ENCODE measurements at places on chromosomes 1 and 21.
A peak's percentile ranks its signal among the peaks of the same experiment; 100 is the strongest.

DNA sequence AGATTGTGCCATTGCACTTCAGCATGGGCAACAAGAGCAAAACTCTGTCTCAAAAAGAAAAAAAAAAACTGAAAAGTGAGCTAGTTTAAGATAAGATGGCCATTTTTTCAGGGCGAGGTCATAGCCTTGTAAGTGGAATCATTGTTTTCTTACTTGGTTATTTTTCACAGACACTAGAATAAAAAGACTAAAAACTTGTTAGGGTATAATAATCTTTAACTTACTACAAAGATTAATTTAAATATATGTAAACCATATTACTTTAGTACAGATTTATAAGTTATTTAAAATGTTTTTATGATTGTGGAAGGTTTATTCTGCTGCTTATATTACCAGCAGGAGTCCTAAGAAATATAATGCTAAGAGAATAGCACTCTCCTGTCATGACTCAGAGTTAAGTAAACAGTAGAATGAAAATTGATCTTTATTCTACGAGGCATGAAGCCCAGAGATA, 23.5 kb downstream of the ANGPTL1 start:
- DNase-seq, result no peak

GRCh38 chr1:153488731-153489130, 28.3 kb upstream of the S100A7 start:
- DNase-seq, result no peak

DNA sequence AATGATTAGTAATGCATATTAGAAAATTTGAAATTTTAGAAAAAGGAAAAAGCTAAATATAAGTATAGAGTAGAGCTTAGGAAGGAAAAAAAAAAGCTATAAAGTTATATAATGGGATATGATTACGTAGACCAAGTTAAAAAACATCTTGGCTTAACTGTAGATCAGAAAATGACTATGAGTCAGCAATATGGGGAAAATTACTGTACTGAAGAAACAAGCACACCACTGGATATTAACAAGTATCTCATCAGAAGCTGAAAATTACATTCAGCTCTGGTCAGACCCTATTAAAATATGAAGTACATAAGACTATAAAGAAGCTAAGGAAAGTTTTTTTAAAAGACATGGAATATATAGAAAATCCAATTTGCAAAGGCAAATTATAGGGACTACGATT, 19.5 kb downstream of the DNAJC8 start:
- DNase-seq, result no peak

DNA sequence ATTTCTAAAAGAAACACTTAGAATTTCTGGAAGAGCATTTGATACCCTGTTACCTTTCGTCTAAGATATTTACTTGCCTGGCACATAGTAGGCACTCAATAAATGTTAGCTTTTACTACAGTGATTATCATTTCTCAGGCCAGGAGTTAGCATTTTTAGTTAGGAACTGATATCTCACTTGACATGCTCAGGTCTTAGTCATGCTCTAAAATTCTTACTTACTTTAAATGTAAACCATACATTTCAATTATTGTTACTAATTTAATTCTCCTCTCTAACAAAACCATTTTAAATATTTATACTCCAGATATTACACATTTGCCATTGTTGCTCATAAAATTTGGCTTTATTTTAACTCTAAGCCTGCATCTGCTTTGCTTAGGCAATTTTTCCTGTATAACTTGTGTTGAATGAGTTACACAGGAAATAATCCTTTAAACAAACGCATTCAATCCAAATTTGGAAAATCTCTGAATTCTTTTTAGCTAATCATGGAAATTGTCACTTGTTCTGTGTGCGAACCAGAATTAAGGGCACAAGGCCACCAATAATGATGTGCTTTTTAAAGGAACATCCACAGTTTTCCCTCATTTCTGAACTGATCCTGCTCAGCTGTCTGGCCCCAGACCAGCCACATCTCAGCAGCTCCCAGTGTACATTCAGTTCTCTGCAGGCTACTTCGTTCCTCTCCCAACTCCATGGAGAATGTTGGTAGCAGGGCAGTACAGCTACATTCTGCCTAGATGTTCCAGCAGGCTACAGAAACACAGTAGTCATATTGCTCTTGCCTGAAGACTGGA, 15.6 kb downstream of the NIBAN1 start:
- no peak for DNase-seq

DNA sequence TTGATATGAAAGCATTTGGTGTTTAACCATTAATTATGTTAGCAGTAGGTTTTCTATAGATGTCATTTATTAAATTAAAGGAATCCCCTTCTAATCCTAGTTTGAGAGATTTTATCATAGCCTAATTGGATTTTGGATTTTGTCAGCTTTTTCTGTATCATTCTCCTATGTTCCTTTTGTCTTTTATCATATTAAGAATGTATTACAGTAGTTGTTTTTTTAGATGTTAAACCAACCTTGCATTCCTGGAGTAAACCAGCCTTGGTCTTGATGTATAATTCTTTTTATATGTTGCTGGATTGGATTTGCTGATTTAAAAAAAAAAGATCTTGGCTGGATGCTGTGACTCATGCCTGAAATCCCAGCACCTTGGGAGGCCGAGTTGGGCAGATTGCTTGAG, 5.6 kb downstream of the SETDB1 start:
- DNase-seq, result no peak

GRCh38 chr1:187038784-187039183, 210.0 kb downstream of the PLA2G4A start:
- no peak for DNase-seq

DNA sequence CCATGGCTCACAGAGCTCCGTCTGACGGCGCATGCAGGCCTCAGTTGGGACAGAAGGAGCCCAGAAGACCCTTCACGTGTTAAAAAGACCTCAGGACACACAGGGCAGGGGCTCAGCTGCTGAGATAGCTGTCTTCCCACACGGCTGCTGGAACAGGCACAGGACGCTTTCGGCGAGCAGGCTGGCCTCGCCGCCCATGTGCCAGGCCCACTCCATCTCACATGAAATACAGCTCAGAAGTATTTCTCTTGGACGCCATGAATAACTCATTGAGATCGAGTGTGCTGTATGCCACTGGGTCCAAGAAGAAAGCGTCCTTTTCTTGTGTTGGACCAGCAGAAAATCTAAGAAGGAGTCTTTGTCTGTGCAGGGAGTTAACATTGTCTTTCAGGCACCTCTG, 69.6 kb downstream of the SIM2 start:
- no peak for DNase-seq

DNA sequence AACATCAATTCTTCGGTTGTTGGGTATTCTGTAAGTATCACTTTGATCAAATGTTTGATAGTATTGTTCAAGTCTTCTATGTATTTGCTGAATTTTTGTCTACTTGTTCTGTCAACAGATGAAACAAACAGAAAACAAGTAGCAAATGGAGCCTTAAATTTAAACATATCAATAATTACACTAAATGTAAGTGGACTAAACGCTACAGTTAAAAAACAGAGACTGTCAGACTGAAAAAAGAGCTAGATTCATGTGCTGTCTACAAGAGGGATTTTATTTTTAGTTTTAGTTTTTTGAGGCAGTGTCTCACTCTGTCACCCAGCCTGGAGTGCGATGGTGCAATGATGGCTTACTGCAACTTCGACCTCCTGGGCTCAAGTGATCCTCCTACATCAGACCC, 10.7 kb upstream of the RAD54L start:
- no peak for DNase-seq

DNA sequence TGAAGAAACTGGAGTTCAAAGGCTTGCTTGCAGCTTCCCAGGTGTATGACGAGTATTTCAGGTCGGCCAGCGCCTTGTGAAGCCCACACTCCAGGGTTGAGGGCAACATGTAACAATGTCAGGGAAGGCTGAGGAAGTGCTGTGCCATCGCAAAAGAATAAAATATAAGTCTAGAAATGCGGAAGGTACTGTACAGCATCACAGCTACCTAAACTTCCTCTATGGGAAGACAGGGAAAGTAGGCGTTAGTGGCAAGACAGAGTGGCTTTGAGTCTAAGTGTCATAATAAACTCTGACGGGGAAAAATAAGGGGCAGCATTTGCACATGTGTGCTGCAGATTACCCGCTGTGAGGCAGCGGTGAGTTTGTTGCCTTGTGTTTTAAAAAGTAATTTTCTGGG, 28.9 kb downstream of the DOP1B start:
- no peak for DNase-seq

GRCh38 chr1:1629430-1630190, 2.4 kb upstream of the MMP23B start:
- peak; percentile 61 for DNase-seq

DNA sequence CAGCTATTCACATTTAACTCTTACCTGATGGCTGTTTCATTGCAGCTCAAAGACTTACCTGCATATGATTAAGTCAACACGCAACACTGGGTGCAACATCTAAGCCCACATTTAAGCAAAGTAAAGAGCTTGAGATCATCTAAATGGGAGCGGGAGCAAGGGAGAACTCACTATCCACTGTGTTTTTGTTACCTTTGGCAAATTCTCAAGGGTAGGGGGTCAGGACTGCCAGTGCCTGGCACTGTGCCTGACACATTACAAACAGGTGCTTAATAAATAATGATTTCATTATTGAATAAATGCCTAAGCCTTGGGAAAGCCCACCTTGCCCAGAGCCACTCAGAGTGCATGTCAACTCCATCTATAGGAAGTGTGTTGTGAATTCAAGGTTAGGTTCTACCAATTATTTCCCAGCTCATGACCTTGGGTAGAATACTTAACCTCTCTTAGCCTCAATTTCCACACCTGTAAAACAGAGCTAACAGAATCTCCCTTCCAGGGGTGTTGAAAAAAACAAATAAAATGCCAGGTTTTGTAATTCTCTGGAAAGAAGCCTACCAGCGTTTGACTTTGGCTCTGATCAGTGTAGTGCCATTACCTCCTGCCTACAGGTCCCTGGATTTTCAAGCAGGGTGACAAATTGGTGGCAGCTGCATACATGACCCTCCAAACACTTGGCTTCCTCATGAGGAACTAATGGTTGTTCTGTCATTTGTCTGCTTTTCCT, 109.7 kb downstream of the TGFBR3 start:
- no peak for DNase-seq

DNA sequence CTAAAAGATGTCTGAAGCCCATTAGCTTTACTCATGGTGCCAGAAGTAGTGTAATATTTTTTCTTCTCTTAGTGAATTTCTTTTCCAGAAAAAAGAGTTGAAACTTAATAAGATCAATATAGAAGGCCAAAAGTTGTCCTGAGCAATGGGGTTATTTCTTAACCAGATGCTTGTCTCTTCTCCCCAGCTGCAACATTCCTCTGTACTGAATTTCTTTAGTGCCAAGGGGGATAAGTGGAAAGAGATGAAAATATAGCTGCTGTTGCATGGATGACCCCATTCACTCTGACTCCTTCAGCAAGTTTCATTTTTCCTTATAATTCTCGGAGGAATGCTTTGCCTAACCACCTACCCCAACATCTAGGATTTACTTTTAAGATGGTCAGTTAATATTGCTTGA, 675.0 kb downstream of the USP25 start:
- DNase-seq, result no peak

- DNase-seq, result no peak
Measured at GRCh38 chr1:66725885-66726665, 26.2 kb upstream of the DYNLT5 start.

GRCh38 chr1:60895701-60896100, 186.7 kb upstream of the NFIA start:
- DNase-seq, result no peak

DNA sequence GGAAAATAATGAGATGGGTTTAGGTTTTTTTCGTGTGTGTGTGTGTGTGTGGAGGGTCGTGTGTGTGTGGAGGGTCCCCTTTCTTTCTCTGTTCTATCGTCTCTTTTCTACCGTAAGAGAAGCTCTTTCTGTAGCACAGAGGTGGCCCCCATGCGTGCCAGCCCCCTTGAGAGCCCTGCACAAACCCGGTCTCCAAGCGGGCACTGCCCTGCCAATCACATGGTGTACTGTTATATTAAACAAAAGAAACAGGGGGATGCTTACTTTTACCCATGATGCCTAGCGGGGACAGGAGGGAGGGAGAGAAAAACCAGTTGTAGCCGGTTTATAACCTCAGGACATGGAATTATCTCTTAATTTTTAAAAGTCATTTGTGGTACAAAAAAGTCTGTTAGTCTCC, 41.0 kb downstream of the GATAD2B start:
- no peak for DNase-seq
